ENCODE measurements at places on chromosomes 16 and 17.

DNA sequence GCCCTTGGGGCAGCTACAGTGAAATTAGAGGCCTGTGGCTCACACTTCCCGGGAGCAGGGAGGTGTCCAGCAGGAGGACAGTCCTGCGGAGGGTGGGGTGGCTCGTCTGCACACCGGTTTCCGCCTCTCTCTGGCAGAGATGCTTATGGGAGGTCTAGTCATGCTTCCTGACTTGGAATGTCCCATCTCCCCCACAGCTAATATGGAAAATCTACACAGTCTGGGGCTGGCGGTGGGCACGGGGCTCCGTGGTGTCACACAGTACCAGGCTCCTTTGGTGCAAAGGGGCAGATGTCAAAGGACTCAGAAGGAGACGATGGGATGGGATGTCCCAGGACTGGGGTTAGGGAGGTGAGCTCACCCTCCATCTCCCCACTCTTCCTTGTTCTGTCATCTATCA, 44.1 kb upstream of the DOC2B start:
- no peak for DNase-seq

DNA sequence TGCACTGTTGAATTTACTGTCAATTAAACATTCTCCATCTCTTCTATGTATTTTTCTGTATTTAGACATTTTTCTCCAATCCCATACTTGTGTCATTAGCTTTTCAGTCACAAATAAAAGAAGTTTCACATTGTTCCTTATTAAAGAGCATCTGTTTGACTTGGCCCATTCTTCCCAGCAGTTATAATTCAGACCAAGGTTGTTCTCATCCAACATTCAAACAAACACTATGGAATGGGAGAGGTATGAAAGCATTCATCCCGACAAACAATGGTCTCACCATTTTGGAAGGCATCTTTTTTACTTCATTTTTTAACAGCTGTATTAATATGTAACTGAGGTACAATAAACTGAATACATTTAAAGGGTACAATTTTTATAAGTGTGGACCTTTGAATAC, 208.8 kb upstream of the MAF start:
- no peak for DNase-seq

DNA sequence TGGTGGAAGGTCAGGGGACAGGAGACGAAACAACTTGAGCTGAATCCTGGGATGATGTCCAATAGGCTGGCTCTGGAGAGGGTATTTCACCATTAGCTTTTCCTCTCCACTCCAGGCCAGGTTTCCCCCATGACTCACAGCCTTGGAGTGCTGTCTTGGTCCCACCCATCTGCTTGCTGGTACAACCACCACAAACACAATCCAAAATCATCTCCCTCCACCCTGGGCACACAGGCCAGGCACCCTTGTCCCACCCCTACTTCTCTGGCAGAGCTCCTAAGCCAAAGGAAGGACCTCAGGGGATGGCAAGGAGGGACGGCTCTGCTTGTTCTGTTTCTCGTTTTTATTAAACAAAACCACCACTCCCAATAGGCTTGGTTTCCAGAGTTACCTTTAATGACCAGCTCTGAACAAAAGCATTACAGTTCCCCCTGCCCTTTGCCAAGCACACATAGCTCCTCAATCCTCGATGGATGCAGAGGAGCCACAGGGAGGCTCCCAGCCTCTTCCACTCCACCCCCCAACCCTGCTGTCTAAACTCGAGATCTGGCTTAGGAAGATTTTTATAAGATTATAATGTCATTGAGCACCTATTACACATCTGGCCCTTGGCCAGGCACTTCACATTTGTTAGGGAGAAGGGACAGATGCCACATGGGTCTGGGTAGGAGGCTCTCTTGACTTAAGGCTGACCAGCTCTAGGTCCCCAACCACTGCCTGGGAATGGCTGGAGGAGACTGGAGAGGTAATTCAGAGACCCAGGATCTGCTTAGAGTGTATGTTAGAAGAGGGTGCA, 13.3 kb downstream of the CAVIN1 start:
- DNase-seq, result no peak

- DNase-seq, result no peak
These were observed 55.4 kb downstream of the VMP1 start for GRCh38 chr17:59762824-59763374.

GRCh38 chr17:43531955-43532354, 14.2 kb downstream of the ETV4 start:
- no peak for DNase-seq

GRCh38 chr16:55426865-55427484, 52.0 kb upstream of the MMP2 start:
- DNase-seq, result no peak

- no peak for DNase-seq
These were observed 13.9 kb downstream of the NUP93 start for GRCh38 chr16:56743840-56744239.

DNA sequence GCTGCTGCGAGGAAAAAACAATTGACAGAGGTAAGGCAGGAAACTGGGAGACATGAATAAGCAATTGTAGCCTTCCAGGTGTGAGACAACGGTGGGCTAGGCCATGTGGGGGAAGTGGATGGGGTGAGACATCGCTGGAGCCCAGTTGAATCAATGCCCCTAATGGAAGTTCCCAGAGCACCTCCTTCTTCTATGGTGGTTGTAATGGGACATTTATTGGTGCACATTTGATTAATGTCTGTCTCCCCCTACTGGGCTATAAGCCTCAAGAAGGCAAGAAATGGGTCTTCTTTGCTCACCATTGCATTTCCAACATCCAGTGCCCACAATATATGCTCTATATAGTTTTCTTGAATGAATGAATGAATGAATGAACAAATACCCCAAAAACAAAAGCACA, 22.7 kb upstream of the CD300E start:
- DNase-seq, result no peak

- no peak for DNase-seq
These were observed 11.9 kb upstream of the TM4SF5 start for GRCh38 chr17:4759776-4760236.

DNA sequence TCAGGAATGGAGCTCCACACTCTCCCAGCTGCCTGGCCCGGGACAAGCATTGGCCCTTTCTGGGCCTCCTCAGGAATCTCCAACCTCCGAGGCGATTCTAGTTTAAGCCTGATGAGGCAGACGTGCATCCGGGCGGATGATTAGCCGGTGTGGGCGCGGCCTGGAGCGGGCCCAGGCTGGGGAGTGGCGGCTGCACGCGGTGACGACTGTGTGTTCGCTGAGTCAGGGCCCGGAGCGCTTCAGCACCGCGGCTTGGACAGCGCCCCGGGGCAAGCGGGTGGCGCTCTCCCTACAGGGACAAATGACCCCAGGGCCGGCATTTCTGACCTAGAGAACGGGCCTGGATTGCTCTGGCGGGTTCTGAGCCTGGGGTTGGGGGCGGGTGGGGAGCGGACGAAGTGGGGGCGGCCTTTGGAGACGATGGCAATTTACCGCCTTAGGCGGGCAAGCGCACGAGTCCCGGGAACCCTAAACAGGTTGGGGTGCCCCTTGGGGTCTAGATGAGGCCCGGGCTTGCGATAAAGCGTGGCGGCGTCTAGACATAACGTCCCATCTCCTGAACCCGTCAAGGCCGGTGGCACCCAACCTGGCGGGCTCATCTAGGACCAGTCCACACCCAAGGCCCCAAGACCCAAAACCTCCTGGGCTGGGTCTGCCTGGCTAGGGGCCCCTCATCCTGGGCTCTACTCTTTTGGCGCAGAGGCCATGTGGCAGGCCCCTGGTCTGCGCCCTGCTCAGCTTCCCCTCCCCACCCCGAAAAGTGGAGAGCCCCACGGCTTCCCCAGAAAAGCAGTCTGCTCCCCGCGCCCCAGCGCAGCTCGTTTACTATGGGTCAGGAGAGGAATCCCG, 22.3 kb upstream of the ZNHIT3 start:
- peak; percentile 11 for DNase-seq

GRCh38 chr16:70705056-70705455, 19.2 kb upstream of the MTSS2 start:
- no peak for DNase-seq

DNA sequence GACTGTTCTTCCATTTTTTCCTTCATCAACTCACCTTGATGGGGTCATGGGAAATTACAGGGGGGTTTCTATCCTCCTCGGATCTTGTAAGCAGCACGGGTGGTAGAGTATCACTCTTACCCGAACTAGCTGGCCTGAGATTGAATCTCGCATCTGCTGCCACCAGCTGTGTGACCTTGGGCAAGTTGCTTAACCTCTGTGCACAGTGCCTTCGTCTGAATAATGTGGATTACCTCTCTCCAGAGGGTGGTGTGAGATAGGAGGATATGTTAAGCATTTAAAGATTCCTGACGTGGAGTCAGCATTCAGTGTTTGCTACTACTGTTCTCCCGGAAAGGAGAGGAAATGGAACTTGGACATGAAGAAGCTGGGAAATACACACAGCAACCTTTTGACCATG, 24.4 kb downstream of the LASP1 start:
- DNase-seq, result no peak

- no peak for DNase-seq
These were observed 208.4 kb downstream of the IRF8 start for GRCh38 chr16:86107215-86107825.

DNA sequence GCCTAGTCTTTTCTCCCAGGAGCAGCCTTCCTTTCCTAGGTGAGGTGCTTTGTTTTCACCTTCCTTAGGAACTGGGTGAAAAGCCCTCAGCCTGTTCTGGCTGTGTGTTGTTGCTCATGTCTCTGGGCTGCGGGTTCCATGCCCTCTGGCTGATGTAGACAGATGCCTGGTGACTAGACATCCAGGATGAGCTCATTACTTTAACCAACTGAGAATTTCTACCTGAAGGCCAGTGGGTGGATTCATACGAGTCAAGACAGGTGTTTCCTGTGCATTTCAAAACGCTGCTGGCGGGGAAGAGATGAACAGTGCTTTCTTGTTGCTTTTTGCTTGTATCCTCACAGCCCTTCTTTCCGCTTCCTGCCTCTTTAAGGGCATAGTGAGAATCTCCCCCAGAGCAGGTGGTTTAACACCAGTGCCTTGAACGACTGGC, 22.3 kb downstream of the SAP30BP start:
- no peak for DNase-seq

GRCh38 chr16:9092978-9093344, 1.5 kb downstream of the HAPSTR1 start:
- peak; percentile 10 for DNase-seq

GRCh38 chr17:79075446-79075750, 774 bp downstream of the ENGASE start:
- DNase-seq, result no peak

DNA sequence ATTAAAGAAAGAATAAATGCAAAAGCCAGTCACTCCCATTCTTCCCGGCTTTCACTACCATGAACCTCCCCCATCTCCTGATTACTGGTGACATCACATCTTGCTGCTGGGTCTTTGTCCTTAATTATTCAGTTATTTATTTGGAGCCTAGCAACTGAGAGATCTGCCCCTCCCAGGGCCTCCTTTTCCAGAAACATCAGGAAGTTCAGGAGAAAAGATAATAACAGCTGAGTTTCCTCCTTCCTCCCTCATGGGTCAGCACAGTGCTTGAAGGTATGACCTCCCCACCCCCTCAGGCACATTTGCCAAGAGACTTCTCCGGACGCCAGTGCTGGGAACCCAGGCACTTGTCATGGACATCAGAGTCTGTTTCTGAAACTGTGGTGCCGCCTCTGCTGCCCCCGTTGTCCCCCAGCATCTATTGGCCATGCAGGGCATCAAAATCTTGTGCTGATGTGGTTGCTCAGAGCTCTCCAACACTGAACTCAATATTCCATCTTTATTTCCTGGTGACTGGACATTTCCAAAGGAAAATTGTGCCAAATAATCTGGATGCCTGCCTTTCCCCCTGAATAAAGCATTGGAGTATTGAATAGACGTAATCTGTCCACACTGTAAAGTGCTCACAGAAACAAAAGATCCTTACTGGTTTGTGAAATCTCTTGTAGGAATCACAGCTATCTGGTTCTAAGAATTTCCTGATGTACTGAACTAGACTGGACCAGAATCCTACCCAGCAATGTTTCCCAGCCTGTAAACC, 71.8 kb downstream of the ZNF18 start:
- DNase-seq, result no peak

DNA sequence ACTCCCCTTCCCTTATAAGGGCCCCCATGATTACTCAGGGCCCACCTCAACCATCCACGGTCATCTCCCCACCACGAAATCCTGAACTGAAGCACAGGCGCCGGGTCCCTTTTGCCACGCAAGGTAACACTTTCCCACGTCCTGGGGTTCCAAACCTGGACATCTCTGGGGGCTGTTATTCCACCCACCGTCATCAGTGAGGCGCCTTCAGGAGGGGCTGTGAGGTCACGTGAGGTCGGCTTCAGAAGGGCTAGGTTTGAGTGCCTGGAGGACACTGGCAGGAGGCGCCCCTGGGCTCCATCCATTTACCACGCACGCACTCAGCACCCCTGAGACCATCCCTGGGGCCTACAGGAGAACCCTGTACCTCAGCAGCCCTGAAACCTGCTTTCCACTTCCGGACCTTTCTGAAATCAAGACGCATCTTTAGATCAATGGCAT, 4.1 kb downstream of the CD2BP2 start:
- no peak for DNase-seq

DNA sequence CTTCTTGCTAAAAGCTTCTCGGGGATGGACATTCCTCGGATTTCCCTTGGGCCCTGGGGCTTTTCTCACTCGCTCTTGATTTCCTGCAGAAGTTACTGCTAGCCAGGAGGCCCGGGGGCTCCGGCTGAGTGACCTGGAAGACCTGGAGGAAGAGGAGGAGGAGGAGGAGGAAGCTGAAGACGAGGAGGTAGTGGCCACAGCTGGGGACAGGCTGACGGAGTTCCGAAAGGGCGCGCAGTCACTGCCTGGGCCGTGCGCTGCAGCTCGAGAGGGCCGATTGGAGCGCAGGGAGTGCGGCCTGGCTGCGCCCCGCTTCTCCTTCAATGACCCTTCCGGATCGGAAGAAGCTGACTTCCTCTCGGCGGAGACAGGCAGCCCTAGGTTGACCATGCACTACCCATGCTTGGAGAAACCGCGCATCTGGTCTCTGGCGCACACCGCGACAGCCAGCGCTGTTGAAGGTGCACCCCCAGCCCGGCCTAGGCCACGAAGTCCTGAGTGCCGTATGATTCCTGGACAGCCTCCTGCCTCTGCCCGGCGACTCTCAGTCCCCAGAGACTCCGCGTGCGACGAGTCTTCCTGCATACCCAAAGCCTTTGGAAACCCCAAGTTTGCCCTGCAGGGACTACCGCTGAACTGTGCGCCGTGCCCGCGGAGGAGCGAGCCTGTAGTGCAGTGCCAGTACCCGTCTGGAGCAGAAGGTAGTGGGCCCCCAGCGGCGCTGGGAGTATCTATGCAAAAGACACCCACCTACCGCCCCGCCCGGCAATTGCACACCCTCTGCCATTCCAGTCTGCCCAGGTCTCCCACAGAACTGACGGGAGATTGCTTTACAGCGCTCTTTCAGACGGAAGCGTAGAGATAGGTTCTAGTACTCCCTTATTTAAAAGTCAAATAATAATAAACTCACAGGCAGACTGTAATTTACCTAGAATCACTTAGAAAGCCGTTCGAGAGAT, 4.9 kb downstream of the IRX6 start:
- DNase-seq, result no peak

GRCh38 chr16:67302076-67302475, 22.7 kb downstream of the PLEKHG4 start:
- no peak for DNase-seq

GRCh38 chr17:61305024-61305423, 94.6 kb upstream of the TBX2 start:
- no peak for DNase-seq

GRCh38 chr17:2077040-2077439, 22.1 kb downstream of the HIC1 start:
- DNase-seq, result no peak
